ENCODE measurements at places on chromosomes 7 and 10.

GRCh38 chr10:47367646-47368045 is 16.4 kb downstream of the ZNF488 start:
- DNase-seq, result no peak

GRCh38 chr7:109343678-109344077 is 774.0 kb downstream of the DNAJB9 start:
- no peak for DNase-seq

DNA sequence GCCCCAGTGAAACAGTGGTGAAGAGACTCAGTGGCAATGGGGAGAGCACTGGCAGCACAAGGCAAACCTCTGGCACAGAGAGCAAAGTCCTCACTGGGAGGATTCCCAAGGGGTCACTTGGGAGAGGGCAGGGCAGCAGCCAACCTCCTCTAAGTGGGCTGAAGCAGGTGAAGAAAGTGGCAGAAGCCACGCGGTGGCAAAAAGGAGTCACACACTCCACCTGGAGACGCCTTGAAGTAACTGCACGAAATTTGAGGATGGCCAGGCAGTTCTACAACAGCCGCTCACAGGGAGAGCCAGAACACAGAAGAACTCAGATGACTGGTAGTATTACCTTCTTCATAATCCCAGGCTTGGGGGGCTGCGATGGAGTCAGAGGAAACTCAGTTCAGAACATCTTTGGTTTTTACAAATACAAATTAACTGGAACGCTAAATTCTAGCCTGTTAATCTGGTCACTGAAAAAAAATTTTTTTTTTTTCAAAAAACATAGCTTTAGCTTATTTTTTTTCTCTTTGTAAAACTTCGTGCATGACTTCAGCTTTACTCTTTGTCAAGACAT is 574 bp upstream of the IL6 start:
- DNase-seq, result no peak

DNA sequence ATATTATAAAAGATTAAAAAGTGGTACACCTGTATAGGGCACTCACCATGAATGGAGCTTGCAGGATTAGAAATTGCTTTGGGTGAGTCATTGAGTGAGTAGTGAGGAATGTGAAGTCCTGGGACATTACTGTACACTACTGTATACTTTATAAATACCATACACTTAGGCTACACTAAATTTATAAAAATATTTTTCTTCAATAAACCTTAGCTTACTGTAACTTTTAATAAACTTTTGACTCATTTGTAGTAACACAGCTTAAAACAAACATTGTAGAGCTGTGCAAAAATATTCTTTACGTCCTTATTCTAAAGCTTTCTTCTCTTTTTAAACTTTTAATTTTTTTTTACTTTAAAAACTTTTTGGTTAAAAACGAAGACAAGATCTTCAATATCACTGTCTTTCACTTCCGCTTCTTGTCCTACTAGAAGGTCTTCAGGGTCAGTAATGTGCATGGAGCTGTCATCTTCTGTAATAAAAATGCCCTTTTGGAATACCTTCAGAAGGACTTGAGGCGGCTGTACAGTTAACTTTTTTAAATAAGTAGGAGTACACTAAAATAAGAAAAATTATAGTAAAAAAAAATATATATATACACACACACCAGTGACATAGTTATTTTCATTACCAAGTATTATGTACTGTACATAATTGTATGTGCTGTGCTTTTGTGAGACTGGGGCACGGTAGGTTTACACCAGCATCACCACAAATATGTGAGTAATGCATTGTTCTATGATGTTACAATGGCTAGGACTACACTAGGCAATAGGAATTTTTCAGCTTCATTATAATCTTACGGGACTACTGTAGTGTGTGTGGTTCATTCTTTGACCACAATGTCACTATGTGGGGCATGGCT is 3.5 kb downstream of the STK31 start:
- no peak for DNase-seq

GRCh38 chr7:29276199-29276598 is 81.6 kb downstream of the CHN2 start:
- no peak for DNase-seq

GRCh38 chr7:91434836-91435235 is 170.6 kb downstream of the FZD1 start:
- DNase-seq, result no peak

DNA sequence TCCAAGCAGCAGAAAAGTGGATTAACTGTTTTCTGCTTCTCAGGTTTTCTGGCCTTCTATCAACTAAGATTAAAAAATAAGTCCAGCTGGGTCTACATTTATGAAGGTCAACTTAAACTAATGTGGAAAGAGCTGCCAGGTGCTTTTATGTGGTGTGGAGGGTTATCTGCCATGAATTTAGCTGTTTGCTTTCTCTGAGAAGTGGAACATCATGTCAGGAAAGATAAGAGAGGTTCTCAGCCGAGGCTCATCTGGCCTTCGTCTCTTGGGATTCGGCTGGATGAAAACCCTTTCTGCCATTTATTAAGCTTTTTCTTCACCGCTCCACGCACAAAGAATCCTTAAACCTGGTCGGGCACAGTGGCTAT is 5.5 kb downstream of the PTPRN2 start:
- DNase-seq, result no peak

DNA sequence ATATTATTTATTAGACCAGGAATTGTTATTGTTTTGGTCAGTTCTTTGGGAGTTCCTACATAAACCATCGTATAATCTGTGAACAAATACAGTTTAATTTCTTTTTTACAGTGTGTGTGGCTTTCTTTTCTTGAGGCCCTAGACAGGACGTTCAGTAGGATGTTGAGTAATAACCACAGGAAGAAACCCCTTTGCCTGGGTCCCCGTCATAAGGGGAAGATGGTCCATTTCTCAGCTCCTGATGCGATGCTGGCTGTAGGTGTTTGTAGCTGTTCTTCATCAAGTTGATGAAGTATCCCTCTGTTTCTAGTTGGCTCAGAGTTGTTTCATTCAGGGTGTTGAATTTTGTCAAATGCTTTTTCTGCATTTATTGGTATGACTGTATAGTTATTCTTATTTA is 219.7 kb upstream of the ADARB2 start:
- DNase-seq, result no peak

DNA sequence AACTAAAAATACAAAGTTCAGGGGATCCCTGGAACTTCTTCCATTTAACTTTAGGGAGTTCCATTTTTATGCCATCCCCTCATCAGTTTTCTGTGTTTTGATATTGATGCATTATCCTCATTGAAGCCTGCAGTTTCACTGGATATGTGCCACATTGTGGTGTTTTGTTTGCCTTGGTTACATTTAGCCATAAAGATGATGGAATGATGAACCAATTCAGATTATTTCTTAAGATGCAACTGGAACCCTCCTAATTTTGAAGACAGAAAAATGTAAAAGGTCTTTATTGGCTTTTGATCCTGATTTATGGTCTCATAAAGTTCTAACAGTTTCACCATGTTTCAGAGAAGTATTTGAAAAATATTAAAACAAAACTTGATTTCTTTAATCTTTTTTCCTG is 314.2 kb upstream of the KLF6 start:
- DNase-seq, result no peak

DNA sequence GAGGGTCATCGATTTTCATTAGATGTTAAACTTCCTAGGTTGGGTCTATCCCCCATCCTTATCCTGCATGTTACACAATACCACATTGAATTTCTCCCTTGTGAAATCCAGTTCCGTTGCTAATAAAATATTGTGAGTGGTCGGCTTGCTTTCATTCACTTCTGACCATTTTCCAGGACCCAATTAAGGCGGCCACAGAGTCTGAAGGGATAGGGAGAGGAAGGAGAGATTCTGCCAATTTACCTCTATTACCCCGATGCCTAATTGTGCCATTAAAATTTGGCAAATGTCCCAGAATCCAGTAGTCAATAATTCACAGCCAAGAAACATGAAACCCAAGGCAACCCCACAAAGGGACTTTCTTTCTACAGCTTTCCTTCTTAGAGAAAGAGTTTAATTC is 129.9 kb downstream of the IPMK start:
- no peak for DNase-seq

GRCh38 chr7:69567800-69568199 is 30.5 kb upstream of the AUTS2 start:
- DNase-seq, result no peak

DNA sequence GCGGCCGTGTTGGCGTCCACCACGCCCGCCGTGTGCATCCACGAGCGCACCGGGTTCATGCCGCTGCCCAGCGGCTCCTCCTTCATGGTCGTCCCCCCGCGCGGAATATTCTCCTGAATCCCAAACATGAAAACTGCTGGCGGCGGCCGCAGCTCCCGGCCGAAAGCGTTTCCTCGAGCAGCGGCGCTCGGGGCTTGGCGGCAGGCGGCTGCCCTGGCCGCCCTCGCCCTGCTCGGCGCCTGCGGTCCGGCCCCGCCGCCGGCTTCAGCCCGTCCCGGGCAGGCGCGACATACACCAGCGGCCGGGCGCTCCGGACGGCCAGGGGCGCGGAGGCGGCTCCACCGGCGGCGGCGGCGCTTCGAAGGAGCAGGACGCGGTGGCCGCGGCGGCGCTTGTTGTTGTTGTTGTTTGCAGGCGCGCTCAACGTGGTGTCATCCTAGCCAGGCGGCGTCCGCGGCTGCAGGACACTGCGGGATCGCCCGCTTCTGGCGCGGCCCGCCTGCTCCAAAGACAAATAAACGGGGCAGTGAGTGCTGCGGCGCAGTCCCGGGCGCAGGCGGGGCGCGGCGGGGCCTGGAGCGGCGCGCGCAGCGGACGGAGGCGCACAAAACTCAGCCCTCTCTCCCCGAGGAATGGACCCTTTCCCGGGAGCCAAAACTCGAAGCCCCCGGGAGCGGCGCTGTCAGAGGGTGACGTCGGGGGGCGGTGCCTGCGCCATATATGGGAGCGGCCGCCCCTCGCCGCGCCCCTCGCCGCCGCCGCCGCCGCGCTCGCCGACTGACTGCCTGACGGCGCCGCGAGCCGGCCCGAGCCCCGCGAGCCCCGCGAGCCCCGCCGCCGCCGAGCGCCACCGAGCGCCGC is at the start of gene EBF3:
TSS of gene EBF3 (minus strand) at position 634 of the 861 bp plus-strand sequence. CDS start at position 128, 506 bp downstream.
- peak; percentile 29 for DNase-seq

- no peak for DNase-seq
These were observed 459.6 kb downstream of the SDK1 start for GRCh38 chr7:3760651-3761050.

DNA sequence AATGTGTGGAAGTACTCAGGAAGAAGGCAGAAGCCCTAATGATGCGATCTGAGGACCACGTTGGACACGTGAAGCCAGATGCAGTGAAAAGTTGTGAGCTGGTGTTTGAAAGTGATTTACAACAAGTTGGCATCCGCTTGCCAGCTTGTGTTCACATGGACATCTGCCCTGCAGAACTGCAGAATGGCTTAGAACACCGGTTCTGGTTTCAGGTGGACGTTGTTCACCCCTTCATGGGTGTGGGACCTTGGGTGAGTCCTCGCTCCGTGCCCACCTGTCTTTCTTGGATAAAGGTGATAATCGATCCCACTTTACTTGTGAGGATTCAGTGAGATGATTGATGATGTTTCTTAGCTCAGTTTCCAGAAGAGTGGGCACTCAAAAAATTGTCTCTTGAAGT is 53.8 kb downstream of the CAMK1D start:
- no peak for DNase-seq

- no peak for DNase-seq
These were observed 6.5 kb downstream of the STAMBPL1 start for GRCh38 chr10:88886557-88886956.

- no peak for DNase-seq
These were observed 52.2 kb downstream of the PWWP2B start for GRCh38 chr10:132449051-132449810.

DNA sequence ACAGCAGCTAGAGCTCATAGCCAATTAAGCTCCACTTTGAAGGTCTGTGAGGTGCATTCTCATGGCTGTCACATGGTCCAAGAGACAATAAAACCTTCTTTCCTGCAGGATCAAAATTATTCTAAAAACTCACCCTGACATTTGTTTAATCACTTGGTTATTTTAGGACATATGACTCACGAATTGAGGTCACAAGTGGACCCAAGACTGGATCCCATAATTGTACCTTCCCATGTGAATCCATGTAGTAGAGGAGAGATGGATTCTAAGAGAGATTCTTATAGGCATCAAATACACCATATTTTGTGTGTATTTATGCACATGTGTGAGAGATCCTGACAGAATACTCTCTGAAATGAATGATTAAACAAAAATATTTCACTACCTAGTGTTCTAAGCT is 18.1 kb downstream of the POLR1F start:
- no peak for DNase-seq

GRCh38 chr10:121771966-121772365 is 155.9 kb downstream of the ATE1 start:
- DNase-seq, result no peak

DNA sequence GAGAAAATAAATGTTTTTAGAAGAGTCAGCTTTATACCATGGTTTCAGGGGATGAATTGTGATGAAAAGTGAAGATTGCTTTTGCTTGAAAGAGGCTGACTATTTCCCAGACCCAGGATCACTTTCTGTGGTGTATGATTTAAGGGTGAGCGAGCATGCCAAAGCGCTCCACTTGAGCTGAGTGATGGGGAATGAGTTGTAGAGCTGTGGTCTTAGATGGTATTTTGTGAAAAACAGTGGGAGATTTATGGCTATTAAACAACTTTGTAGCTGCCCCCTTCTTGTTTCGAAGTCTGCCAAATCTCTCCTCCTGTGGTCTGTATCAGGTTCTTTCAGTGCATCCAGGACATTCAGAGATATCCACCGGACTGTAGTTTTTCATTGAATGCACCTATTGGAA is 888.2 kb downstream of the LRMDA start:
- DNase-seq, result no peak

GRCh38 chr10:31910016-31910415 is 18.6 kb downstream of the ARHGAP12 start:
- no peak for DNase-seq

DNA sequence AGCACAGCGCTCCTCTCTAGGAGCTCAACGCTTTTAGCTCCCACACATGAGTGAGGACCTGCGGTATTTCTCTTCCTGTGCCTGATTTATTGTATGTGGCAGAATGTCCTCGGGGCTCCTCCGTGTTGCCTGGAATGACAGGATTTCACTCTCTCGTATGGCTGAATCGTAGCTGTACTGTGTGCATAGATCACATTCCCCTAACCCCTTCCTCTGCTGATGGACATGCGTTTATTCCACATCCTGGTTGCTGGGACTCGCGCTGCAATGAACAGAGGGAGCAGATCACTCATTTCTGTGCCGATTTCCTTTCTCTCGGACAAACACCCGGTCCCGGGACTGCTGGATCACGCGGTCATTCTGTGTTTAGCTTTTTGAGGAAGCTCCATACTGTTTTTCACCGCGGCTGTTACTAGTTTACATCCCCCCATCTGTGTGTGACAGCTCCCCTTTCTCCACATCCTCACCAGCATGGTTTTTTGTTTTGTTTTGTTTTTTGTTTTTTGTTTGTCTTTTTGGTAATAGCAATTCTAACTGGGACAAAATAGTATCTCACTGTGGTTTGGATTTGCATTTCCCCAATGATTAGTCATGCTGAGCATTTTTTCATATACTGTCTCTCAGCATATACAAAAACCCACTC is 76.3 kb downstream of the FOXL3 start:
- DNase-seq, result no peak

- no peak for DNase-seq
These were observed 25.5 kb upstream of the RBM33 start for GRCh38 chr7:155618708-155619633.
